Suprapubic skin (tissue), 4 donors: ENCODE measurements at places on chromosomes 3 and 15. TPM values are rescaled to one million over a fixed set of nuclear protein-coding genes. Genes with fewer than 3 reads are reported as not detected.

GRCh38 chr15:75952525-75952924 is 48.8 kb downstream of the FBXO22 start:
- no peak overlapping the region for H3K4me3 ChIP-seq
- no peak for DNase-seq
- H3K27me3 ChIP-seq: no peaks in the 10 kb centered on the region
- H3K27ac ChIP-seq: no peak overlapping the region
- peaks cover 2% of the 10 kb centered on the region for H3K4me1 ChIP-seq
- H3K36me3 ChIP-seq: no peaks in the 10 kb centered on the region

- no peaks in the 10 kb centered on the region for H3K36me3 ChIP-seq
- H3K27ac ChIP-seq: no peak overlapping the region
- no peak overlapping the region for H3K4me3 ChIP-seq
- H3K4me1 ChIP-seq: peaks cover 85% of the 10 kb centered on the region
Observed at GRCh38 chr3:50626401-50626800, 9.4 kb downstream of the MAPKAPK3 start.

GRCh38 chr3:141382571-141382970 is 14.3 kb downstream of the ZBTB38 start:
- no peak overlapping the region for H3K4me3 ChIP-seq
- no peak overlapping the region for H3K27ac ChIP-seq
- H3K4me1 ChIP-seq: peaks cover 26% of the 10 kb centered on the region
- H3K36me3 ChIP-seq: no peaks in the 10 kb centered on the region
- no peak for DNase-seq

- H3K27ac ChIP-seq: no peak overlapping the region
- no peaks in the 10 kb centered on the region for H3K27me3 ChIP-seq
- peaks cover 23% of the 10 kb centered on the region for H3K4me1 ChIP-seq
- peak overlapping the region; percentile 90 for H3K4me3 ChIP-seq
Observed at GRCh38 chr15:41334293-41335120, 1.8 kb downstream of the NUSAP1 start.

DNA sequence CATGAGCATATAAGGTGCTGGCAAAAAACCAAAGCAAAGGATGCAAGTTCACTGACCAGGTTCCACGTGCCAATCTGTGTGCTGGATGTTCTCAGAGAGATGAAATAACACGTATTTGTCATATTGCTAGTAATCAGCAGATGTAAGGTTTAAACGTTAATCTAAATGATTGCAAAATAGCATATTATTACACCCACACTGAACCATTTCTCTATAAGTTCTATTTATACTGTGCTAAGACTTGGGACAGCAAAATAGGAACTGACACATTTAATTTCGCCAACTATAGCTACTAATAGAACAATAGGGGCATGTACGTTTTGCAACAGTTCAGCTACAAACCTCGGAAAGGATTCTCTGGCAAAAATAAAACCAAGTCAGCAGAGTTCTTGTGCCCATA is 350.3 kb upstream of the ZNF385D start:
- no peaks in the 10 kb centered on the region for H3K36me3 ChIP-seq
- H3K4me3 ChIP-seq: no peak overlapping the region
- H3K27me3 ChIP-seq: no peaks in the 10 kb centered on the region
- H3K4me1 ChIP-seq: no peaks in the 10 kb centered on the region
- DNase-seq: no peak

DNA sequence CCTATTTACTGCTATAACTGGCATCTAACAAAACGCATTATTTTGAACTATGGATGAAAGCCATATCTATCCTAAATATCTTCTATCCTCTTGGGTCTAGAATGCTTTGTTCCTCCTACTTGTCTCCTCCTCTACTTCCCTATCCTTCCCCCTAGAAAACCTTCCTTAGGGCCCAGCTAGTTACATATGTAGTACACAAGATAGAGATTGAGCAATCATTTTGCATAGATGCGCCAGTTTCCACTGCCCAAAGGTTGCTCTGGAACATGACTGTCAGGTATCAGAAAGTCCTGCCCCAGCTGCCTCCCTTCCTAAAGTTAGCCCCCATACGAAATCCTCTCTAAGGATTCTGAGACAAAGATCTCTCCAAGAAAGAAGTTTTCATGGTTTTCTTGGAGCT is 55.1 kb downstream of the GPR160 start:
- DNase-seq: no peak
- peaks cover 55% of the 10 kb centered on the region for H3K36me3 ChIP-seq
- H3K27ac ChIP-seq: no peak overlapping the region
- H3K27me3 ChIP-seq: no peaks in the 10 kb centered on the region
- H3K4me3 ChIP-seq: no peak overlapping the region
- H3K4me1 ChIP-seq: no peaks in the 10 kb centered on the region

DNA sequence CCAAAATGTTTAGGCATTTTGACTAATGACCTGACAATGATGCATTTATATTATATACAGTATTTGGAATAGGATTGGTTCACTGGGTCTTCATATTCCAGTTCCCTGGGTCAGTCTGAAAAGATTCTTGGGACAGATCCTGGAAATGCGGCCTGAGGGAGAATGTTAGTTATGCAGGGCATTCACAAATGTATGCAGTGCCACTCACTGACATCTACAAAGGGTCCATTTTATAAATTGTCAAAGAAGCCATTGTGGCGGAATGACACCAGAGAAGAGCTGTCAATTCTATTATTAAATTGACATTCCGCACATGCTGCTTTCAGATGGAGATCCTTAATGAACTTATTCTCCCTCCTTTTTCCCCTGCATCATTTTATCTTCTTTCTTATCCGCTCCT is 176.6 kb downstream of the VGLL3 start:
- no peak overlapping the region for H3K4me3 ChIP-seq
- no peak overlapping the region for H3K27ac ChIP-seq
- no peaks in the 10 kb centered on the region for H3K27me3 ChIP-seq
- H3K36me3 ChIP-seq: no peaks in the 10 kb centered on the region
- DNase-seq: no peak
- H3K4me1 ChIP-seq: no peaks in the 10 kb centered on the region

- H3K36me3 ChIP-seq: no peaks in the 10 kb centered on the region
- no peak for DNase-seq
- H3K4me3 ChIP-seq: no peak overlapping the region
- H3K27ac ChIP-seq: no peak overlapping the region
- no peaks in the 10 kb centered on the region for H3K27me3 ChIP-seq
Observed at GRCh38 chr15:80620931-80621330, 74.2 kb upstream of the ABHD17C start.

DNA sequence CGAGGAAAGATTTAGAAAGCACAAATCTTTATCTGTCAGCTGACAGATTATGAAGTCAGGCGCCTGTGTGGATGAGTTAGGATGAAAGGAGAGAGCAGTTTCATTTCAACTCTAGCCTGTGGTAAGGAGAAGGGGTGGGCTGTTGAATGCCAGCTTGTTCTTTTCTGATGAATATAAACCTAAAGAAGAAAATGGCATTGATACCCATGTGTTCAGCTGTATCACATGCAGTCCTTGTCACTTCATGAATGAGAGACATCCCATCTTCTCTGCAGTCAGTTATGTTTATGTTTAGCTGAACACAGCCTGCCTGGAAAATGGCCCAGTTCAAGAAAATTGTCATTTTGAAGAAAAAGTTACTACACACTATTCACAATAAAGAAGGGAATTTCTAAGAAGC is 345.7 kb upstream of the RBMS3 start:
- peaks cover 5% of the 10 kb centered on the region for H3K4me1 ChIP-seq
- no peak overlapping the region for H3K4me3 ChIP-seq
- H3K36me3 ChIP-seq: no peaks in the 10 kb centered on the region
- no peaks in the 10 kb centered on the region for H3K27me3 ChIP-seq
- no peak for DNase-seq
- no peak overlapping the region for H3K27ac ChIP-seq

DNA sequence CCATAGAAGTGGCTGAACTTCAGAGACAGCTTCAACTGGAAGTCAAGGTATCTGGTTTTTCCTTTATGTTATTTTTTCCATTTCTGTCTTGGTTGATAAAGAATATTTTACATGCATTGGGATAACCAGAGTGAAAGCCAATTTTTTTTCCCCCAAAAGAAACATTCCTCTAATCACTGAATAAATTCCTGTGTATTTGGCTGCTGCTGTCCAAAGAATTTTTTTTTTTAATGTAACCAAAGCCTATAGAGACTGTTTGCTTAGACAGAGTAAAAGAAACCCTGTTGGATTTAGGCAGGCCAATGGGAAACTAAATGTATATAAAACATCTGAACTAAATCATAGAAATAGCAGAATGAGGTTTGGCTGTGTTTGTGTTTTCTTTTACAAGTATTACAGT is 75.2 kb downstream of the CGNL1 start:
- no peak for DNase-seq
- no peak overlapping the region for H3K4me3 ChIP-seq

- no peak overlapping the region for H3K4me3 ChIP-seq
- no peak overlapping the region for H3K27ac ChIP-seq
- H3K36me3 ChIP-seq: no peaks in the 10 kb centered on the region
- H3K4me1 ChIP-seq: no peaks in the 10 kb centered on the region
Observed at GRCh38 chr3:63331520-63331919, 53.4 kb downstream of the SYNPR start.

GRCh38 chr15:41631880-41632470 is 28.2 kb upstream of the MGA start:
- H3K4me1 ChIP-seq: no peaks in the 10 kb centered on the region
- H3K27ac ChIP-seq: no peak overlapping the region
- no peaks in the 10 kb centered on the region for H3K27me3 ChIP-seq

DNA sequence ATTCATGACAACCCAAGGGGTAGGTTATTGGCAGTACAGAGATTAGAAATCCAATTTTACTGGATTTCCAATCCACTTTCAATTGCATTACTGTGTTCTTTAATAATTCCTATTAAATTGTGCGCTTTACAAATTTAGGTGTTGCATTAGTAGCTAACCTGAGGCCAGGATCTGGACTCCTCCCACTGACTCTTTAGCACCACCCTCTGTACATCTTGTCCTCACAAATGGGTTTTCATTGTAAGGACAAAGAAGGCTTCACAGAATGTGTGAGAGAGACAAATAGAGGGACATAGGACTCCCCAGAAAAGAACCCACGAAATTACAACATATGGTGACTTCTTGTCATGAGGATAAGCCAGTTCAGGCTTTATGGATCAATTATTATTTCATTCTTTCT is 643.1 kb upstream of the NAALADL2 start:
- H3K27me3 ChIP-seq: no peaks in the 10 kb centered on the region
- no peak overlapping the region for H3K27ac ChIP-seq
- H3K36me3 ChIP-seq: no peaks in the 10 kb centered on the region
- no peak for DNase-seq
- H3K4me3 ChIP-seq: no peak overlapping the region
- no peaks in the 10 kb centered on the region for H3K4me1 ChIP-seq

PFN2 gene
- 8.6 TPM for total RNA-seq

CHRNA5 gene
- 2.8 TPM for total RNA-seq

TLR9 gene
- 0.16 TPM for total RNA-seq

DUOXA2 gene
- total RNA-seq: not detected
